ENCODE measurements at places on chromosomes 12 and 14.

DNA sequence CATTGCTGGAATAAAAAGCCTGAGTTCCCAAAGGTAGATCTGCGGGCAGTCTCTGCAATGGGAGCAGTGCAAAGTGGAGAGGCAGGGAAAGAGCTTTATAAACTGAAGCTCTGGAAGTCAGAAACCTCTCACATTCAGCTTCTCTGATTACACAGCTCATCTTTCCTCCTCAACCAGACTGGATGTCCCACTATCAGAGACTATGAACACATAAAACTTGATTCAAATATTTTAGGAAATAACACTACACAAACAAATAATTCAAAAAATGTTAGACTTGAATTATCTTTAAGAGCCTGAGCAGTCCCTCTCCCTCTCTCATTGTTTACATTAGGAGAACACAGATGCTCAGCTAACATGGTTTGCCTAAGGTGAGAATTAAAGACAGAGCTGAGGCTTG, 72.9 kb downstream of the DENND5B start:
- DNase-seq = no peak

DNA sequence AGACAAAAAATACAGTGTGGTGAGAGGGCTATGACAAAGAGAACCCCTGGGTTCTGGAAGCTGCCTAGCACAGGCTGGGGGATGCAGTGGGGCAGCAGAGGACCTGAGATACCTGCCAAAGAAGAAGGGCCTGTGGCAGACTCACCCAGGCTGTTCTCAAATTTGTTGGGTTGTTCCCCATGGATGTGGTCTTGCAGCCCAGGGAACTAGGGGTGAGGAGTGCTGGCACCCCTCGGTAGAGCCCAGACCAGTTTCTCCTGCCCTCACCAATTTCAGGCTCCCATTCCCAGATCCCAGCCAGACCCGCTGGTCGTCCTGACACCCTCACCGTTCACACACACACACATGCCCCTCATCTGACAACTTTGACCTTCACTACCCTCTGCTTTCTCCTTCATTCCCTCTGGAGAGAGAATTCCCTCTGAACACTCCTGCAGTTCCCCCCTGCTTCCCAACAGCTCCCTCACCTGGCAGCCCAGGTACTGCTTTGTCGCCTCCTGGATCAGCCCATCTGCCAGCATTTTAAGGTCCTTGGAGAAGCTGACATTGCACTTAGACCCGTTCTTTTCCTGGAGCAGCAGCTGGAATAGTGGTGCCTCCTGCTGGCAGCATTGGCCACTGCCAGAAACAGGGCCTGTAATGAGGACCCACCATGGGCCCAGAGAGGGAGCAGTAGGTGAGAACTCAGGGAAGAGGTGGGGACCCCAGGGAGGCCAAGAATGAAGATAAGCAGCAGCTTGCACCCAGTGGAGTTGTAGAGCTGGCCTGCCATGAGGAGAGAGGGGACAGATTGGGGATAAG, 5.9 kb upstream of the GDF11 start:
- DNase-seq = peak; percentile 81

GRCh38 chr14:103738166-103738565, 22.6 kb downstream of the ZFYVE21 start:
- no peak for DNase-seq

- DNase-seq = no peak
These were observed 13.5 kb downstream of the HECTD1 start for GRCh38 chr14:31194095-31194494.

- no peak for DNase-seq
These were observed 23.6 kb downstream of the TCHP start for GRCh38 chr12:109923481-109924245.

DNA sequence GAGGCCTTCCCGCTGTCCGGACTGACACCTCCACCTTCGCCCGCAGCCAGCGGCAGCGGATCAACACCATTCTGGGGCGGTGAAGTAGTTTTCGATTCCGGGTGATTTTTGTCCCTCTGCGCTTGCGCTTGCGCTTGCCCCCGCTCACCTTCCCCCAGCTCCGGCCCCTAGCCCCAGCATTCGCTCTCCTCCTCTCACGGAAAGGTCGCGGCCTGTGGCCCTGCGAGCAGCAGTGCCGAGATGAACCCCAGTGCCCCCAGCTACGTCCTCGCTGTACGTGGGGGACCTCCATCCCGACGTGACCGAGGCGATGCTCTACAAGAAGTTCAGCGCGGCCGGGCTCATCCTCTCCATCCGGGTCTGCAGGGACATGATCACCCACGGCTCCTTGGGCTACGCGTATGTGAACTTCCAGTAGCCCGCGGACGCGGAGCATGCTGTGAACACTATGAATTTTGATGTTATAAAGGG, 22.7 kb upstream of the SRGAP1 start:
- DNase-seq = no peak

DNA sequence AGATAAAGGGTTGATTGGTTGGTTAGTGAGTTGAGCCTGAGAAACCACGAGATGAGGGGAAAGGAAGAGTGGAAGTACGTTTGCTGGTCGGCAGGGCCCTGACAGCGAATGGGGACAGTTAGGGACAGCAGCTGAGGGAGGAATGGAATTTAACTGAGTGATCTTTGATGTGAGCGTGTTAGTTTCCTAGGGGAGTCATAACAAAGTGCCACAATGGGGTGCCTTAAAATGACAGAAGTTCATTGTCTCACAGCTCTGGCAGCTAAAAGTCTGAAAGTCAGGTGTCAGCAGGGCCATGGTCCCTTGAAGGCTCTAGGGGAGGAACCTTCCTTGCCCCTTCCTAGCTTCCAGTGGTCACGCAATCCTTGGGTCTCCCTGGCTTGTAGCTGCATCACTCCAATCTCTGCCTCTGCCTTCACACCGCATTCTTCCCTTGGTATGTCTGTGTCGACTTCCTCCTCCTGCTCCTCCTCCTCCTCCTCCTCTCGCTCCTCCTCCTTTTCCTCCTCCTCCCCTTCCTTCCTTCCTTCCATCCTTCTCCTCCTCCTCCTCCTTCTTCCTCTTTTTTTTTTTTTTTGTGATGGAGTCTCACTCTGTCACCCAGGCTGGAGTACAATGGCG, 26.0 kb upstream of the RIN3 start:
- DNase-seq = no peak

- DNase-seq = peak; percentile 21
These were observed 3.2 kb downstream of the USP44 start for GRCh38 chr12:95548056-95548538.

DNA sequence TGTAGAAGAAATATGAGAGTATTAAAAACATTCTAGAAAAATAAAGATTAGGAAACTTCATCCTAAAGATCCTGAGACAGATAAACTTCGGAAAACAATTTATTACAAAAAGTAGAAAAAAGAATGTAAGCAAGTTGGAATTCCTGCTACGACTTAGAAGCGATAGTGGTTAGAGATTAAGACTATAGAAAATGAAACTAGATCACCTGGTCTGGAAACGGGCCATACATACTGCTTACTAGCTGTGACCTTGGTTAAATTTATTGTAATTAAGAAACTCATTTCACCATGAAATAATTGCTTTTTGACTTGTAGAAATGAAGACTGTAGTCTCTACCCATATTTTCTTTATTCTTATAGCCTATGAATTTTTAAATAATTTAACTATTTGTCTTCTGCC, 614.1 kb downstream of the SLC16A7 start:
- no peak for DNase-seq

DNA sequence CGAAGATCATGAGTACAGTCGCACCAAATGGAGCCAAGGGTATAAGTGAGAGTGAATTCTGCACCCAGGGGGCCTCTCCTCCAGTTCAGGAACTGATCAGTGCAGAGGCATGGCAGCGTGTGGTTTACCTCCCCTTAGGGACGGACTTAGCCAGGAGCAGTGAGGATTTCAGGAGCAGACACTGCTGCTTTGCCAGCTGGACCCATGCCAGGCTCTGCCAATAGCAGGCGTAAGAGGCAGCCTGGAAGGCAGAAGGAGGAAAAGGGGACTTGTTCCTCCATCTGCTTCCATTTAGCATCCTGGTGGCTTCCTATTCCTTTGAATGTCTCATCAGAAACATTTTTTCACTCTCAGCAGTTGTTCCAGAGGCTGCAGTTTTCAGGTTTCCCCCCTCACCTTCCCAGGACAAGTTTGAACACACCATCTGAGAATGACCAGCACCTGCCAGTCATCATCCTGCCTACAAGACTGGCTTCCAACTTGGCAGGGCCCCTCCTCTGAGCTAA, 137.0 kb upstream of the LMNTD1 start:
- DNase-seq = peak; percentile 26

- DNase-seq = no peak
These were observed 56.1 kb downstream of the EPS8 start for GRCh38 chr12:15733136-15733535.

DNA sequence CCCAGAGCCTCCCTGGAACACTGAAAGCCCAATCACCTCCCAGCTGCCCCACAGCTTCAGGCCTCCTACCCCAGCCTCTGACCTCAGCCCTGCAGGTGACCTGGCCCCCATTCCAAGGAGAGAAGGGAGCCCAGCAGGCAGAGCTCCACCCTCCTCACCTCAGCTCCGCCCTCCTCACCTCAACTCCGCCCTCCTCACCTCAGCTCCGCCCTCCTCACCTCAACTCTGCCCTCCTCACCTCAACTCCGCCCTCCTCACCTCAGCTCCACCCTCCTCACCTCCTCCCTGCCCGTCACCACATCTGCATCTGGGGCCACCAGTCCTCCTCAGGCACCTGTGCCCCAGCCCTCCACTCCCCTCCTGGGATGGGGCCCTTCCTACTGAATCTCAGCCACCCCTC, 112.2 kb upstream of the SFSWAP start:
- no peak for DNase-seq

GRCh38 chr14:21057803-21058675, at the start of gene RNASE8:
RNASE8 (plus strand) TSS chr14:21057822; CDS start chr14:21057893, 71 bp downstream.
- DNase-seq = no peak

- DNase-seq = peak; percentile 25
These were observed 222.5 kb downstream of the PIK3C2G start for GRCh38 chr12:18483698-18484325.

GRCh38 chr12:57551637-57552305, 1.9 kb downstream of the KIF5A start:
- DNase-seq = no peak

DNA sequence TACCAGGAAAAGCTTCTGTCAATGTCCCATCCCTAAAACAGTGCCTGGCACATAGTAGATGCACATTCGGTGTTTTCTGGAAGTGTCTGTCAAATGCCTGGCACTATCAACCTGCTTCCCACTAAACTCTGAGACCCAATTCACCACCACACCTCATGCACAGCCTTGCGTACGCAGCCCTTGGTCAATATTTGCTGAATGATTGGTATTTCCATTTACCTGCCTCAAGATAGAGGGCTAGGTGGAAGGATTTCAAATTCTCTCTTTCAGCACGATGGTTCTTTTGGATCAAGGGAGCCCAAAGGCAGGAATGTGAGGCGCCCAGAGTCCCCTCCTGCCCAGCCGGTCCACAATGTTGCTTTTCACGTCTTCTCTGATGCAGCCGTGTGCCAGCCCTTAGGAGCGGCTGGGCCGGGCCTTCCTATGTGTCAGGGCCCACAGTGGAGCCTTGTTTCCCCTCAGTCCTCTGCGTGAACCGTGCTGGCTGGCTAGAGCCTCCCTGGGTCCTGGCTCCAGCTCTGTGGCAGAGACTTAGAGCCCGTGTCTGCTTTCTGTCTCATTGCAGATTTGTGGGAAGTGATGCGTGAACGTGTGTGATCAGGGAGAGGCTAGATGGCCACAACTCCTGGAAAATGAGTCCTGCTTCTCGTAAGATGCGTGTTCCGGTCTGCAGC, 99.9 kb upstream of the RFLNA start:
- DNase-seq = no peak

GRCh38 chr12:20369305-20370013, 1.1 kb downstream of the PDE3A start:
- DNase-seq = peak; percentile 80

Measured in lung microvascular endothelial cell (primary cell).